ENCODE measurements at places on chromosomes 5 and 9.

GRCh38 chr9:78189461-78189860 is 46.4 kb upstream of the CEP78 start:
- no peak for DNase-seq

DNA sequence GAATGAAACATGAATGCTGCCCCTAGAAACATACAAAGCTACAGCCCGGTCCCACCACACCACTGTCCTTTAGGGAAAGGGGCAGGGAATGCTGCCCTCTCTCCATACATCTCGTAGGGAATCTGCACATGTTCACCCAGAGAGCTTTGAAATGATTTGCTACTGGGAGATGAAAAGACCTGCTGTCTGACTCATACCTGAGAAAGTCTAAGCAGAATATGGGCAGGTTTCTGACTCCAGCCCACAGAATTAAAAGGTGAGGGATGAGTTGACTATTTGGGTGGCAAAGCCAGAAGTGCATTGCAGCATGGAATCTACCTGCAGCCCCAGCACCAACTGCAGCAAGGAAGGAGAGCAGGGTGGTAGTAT is 297.9 kb downstream of the TLE1 start:
- DNase-seq, result no peak

DNA sequence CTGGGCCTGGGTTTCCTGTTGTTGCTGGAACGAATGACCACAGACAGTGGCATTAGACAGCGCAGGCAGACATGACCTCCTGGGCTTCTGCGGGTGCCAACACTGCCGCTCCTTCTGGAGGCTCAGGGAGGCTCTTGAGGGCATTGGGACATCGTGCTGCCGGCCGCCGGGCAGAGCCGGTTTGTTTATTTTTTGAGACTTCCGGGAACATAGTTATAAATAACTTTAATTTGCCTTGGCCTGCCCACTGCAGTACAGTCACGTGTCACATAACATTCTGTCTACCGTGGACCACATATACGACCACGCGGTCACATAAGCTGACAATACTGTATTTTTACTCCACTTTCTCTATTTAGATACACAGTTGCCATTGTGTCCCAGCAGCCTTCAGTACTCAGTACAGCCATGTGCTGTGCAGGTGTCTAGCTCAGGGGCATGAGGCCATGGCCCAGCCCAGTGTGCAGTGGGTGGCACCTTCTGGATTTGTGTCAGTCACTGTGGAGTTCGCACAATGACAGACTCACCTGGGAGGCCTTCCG is 8.2 kb upstream of the TOR4A start:
- DNase-seq, result no peak

DNA sequence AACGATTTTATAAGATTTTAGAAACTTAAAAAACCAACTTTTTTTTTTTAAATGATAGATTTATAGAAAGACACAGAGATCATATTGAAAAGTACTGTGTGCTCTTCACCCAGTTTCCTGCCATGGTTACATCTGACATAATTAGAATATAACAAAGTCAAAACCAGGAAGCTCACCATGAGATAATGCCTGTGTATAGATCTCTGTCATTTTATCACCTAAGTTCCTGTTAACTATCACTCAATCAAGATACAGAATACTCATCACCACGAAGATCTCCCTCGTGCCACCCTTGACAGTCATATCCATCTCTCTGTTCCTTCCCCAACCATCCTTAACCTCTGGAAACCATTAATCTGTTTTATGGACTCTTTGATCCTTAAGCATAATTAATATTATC is 39.1 kb downstream of the POC5 start:
- DNase-seq, result no peak

- no peak for DNase-seq
These were observed 19.4 kb downstream of the BTNL8 start for GRCh38 chr5:180918380-180918779.

DNA sequence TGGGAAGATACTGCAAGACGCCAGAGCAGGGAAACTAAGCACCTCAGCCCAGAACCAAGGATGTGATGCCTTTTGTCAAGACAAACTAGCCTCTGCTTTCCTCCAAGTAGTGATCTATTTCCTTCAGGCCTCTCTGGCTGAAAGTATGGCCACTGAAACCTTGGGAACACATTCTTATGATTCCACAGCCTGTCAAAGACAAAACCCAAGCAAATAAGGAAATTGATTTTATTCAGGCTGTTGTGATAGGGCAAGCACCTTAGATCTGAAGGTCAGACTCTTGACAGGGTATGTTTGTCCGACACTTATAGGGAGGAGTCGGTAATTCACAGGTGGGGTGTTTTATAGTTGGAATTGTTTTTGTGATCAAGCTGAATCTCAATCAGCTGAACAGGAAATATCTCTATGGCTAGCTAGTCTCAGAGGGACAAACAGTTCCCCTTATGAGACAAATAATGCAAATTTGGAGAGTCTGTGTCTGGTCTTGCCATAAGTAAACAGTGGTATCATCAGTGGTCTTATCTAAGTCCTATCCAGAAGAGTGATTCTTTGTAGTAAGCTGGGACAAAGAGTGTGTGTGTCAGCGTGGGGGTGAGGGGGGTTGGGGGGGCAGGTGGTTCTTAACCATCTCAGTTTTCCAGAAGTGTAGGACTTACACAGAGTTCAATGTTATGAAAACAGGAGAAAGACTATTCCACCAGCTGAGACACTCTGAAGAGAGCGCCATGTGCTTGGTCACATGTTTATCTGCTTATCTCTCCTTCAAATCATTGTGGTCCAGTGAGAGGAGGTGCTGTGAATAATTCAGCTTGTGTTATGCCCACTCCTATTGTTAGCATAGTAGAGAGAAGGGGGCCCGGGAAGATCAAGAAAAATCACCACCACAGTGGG is 6.7 kb upstream of the ZCCHC10 start:
- DNase-seq, result peak; percentile 31

DNA sequence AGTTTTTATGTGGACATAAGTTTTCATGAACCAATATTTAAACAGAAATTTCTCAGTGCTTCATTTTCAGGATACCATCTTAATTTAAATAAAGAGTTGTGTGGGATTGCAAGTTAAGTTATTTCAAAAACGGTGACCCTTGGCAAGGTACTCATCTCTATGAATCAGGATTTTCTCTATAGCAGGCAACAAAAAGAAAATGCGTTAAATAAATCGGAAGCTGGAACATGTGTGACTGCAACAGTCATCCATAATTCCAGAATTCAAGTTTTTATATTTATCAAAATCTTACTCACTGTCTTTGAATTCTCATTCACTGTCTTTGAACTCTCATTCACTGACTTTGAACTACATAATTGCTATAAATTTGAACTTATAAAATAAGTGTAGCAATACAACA is 5.8 kb upstream of the RECK start:
- DNase-seq, result no peak

- no peak for DNase-seq
These were observed 803 bp upstream of the CCNO start for GRCh38 chr5:55234121-55234700.

DNA sequence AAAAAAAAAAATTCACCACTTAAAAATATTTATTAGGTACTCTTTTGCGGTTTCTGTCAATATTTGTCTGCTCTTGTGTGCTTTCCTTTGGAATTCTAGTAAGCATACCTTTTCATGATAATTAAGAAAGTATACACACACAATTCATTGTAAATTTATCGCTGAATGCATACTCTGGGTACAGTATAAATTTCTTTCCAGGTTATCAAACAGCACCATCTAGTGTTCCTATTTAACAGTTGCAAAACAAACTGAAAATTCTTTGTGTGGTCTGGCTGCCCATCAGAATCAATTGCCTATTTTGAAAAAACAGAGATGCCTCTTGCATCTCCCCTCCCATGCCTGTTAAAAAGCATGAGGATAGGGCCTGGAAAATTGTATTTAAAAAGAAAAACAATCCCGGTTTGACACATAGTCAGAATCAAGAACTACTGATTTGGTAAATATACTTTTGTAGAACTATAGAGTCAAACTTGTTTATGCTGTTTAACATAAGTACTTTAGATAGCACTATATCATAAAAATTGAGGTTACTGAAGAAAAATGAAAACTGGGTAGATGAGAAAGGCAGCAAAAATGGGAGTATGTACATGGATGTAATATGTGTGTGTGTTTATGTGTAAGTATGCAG is 16.2 kb downstream of the PGGT1B start:
- DNase-seq, result no peak

DNA sequence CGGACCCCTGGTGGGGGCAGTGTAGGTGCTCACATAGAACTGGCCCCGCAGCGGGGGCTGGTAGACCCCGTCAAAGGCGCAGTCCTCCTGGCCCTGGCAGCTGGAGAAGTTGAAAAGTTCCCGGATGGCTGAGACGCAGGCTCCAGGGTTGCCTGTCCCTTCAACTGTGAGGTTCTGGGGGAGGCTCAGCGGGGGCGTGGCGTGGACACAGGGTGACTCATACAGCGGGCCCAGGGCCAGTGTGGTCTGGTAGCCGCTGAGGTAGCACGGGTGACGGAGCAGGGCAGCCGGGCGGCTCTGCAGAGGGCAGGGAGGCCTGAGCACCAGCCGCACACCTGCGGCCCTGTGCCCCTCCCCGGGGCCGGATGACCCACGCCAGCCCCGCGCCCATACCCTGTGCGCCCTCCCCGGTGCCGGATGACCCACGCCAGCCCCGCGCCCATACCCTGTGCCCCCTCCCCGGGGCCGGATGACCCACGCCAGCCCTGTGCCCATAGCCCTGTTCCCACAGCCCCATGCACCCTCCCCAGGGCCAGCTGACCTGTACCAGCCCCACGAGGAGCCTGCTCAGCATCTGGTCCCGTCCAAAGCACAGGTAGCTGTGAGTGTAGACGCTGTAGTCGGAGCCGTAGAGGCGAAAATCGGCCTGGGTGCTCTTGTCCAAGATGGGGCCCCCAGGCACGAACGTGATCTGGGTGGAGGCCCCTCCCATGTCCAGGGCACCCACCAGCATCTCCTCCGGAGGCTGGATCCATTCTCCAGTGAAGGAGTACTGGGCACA is 5.0 kb downstream of the ENTPD8 start:
- DNase-seq, result no peak

DNA sequence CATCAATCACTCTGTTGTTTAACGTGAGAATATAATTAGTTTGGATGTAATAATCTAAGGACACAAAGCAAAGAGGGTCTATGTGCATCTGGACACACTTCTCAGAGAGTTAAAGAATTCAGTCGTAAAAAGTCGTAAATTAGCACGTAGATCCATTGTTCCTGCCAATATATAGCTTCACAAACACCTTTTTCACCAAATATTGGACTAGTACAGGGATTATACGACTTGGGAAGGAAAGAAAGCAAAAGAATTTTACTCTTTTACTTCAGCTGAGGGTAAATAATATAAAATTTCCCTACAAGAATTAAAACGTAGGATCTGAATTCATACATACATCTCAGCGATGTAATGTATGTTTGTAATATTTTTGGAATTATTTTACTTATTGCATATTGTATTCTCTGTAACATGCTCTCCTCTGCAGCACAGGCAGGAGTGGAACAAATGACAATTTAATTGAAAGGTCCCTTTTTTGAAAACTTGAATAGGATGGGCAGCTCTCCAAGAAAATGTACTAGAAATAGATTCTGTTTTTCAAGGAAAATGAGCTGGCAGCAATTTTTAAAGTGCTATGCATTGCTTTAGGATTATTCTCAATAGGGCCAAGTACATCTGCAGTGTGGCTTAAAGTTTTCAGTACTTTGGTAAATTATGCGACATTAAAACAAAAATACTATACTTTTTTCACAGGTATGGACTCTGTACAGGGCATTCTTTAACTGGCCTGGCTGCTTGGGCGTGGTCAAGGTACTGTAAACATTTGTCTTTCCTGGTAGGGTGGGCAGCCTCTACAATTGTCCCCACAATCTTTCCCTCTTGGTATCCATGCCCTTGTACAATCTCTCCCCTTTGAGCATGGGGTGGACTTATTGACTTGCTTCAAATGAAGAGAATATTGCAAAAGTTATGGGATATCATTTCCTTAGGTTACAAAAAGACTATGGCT is 39.7 kb upstream of the HSD17B4 start:
- no peak for DNase-seq

- DNase-seq, result peak; percentile 91
These were observed at the start of gene COMMD10 for GRCh38 chr5:116084871-116085715. TSS of gene COMMD10 (plus strand) at chr5:116085025.

DNA sequence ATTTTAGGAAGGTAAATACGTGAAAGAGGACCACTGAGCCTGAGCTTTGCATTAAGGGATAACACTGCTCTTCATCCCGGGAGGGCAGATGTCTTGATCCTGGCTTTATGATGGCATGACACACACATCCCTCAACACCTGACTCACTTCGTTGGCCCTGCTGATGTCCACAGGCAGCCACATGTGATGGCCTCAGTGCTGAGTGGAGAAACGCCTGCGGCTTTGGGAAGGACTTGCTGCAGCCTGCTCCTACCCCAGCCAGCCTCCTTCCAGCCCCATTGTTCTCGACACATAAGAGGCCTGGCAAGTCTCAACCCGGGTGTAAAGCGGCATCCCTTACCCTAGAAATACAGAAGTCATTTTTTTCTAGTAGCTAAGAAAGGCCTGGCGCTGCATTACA is 169.0 kb downstream of the SYK start:
- DNase-seq, result no peak

DNA sequence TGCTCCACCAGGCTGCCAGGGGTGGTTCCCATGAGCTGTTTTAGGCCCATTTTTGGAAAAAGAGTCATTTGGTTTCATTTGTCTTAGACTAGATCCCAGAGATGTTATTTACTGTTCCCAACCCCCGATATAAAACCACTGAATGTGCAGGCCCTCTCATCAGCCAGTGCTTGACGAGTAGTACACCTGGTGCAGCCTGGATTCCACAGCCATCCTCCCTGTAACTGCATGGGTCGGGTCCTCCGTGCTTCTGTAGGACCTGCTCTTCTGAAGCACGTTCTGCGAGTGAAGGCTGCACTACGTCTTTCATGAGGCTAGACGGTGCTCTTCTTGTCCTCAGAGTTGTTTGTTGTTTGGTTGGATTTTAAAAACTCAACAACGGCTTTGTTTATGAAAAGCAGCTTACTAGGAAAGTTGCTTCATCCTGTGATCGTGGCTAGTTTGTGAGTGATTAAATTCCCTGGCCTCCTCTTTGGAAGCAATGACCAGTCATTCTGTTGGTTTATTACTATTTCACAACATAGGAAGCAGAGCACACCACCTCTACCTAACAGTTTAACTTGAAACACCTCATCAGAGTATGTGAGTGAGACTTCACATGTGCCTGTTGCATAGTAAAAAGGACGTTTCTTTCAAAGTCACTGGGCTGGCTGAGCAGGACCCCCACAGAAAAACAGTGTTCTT is 135.2 kb downstream of the AOPEP start:
- DNase-seq, result no peak

DNA sequence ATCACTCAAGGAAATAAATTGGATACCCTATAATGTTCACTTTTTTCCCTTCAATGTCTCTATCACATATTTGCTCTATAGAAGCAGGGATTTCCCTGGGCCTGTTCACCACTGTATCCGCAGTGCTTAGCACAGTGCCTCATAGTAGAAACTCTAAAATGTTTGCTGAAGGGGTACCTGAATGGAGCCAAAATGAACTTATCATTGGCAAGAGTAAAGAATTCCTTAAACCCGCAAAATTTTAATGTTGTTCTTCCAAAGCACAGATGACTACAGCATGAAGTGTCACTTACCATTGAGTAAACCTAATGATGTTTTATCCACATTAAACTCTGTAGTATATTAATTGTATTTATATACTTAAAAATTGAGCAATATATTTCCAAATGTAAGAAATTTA is 96.1 kb downstream of the JAKMIP2 start:
- no peak for DNase-seq

- no peak for DNase-seq
These were observed 51.3 kb upstream of the IRX4 start for GRCh38 chr5:1934056-1934394.

- DNase-seq, result no peak
These were observed 10.4 kb downstream of the FPGS start for GRCh38 chr9:127812936-127813675.

- no peak for DNase-seq
These were observed 71.8 kb downstream of the TNC start for GRCh38 chr9:115046199-115046598.

GRCh38 chr5:3344671-3345070 is 251.0 kb upstream of the IRX1 start:
- no peak for DNase-seq

All from activated effector memory CD4-positive, alpha-beta T cell treated with anti-CD3 and anti-CD28 coated beads, Interleukin-2, amount 50 U/mL, for 16 hours (primary cell).